ENCODE measurements at places on chromosomes 4 and X.

- DNase-seq, result no peak
Measured at GRCh38 chrX:13376857-13377549, 57.1 kb upstream of the ATXN3L start.

GRCh38 chr4:113646442-113646822, 115.1 kb downstream of the CAMK2D start:
- DNase-seq, result no peak

- DNase-seq, result no peak
Measured at GRCh38 chrX:68749426-68749825, 79.4 kb upstream of the EFNB1 start.

DNA sequence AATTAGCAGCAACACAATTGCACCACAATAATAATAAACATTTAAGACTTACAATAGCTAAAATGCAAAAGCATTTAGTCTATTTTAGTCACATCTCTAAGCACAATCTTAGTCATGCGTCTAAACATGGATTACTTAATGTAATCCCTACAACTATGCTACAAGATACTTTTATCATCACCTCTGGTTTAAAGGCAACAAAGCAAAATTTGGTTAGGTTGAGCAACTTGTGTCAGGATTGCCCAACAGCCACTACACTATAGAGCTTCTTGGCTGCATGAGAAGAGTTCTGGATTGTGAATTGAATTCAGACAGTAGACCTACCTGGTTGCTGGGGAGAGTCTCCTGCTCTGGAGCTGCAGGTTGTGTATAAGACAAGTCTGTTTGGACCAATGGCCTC, 146.5 kb upstream of the PUDP start:
- DNase-seq, result no peak

- DNase-seq, result no peak
Measured at GRCh38 chrX:136643243-136643642, 4.7 kb upstream of the CD40LG start.

- no peak for DNase-seq
Measured at GRCh38 chr4:41006141-41006540, 208.2 kb downstream of the APBB2 start.

DNA sequence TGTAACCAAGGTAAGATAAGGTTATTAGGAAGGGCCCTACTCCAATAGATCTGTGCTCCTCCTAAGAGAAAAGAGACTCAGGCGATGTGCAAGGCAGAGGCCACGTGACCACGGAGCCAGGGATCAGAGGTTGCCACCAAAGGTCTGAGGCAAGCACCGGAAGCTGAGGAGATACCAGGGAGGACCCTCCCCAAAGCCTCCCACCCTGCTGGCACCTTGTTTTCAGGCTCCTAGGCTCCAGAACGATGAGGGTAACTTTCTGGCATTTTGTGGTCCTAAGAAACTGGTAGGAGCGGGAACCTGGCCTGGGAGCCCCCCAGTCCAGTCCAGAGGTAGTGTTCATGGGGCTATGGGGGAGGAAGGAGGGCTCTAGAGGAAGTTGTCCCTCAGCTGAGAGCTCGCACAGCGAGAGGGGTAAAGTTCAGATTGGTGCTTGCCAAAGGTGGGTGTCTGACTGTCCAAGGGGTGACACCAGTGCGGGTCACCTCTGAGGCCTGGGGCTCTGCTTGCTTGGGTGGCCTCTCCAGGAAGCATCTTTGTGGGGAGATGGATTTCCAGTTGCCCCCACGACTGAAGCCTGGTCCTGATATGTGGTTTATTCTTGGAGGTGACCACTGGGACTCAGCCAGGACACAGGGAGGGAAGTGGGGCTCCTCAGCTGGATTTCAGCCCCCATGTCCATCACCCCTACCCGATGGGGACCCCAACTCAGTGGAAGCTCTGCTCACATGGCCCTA, 7.5 kb upstream of the LETM1 start:
- no peak for DNase-seq

DNA sequence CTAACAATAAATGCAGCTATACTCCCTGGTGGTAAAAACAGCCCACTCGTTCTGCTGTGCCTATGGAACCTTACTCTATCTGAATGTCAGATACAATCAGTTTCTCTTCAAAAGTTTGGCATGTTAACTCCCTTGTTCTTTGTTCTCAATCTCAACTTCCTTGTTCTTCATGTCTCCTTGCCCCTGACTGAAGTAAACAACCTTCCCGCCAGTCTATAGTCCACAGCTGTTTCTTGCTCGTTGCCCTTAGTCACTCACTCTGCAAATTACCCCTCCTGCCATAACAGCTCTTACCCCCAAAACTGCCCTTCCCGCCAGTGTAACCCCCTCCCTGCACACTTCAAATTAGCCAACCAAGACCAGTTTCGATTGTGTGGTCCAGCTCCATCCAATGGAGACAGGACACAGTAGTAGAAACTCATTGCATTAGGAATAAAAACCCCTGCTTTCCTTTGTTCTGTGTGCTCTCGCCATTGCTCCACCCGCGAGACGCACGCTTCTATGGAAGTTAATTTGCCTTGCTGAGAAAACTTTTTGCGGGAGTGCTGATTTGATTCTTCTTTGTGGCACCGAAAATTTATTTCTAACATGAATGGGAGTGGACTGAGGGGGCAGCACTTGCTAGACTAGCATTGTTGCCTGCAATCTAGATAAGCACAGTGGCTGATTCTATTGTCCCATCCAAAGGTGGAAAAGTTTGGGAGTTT, 7.1 kb upstream of the GPR82 start:
- DNase-seq, result no peak

GRCh38 chrX:144896323-144896722, 351.0 kb upstream of the SPANXN1 start:
- DNase-seq, result no peak

DNA sequence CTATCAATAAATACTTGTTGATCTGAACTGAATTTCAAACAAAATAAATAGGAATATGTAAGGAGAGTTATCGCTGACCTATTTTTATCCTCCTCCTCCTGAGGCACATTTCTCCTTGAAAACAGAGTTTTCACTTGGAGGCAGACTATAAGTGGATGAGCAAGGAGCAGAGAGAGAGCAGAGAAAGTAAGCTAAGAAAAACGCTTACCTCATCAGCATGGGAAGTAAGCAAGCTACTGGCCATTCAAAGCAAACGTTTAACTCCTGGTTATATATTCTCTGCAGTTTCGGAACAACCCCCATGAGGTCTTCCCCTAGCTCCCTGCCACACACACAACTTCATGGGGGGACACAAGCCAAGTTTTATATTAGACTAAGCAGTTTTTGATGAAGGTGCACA, 13.2 kb downstream of the ZDHHC9 start:
- DNase-seq, result no peak

DNA sequence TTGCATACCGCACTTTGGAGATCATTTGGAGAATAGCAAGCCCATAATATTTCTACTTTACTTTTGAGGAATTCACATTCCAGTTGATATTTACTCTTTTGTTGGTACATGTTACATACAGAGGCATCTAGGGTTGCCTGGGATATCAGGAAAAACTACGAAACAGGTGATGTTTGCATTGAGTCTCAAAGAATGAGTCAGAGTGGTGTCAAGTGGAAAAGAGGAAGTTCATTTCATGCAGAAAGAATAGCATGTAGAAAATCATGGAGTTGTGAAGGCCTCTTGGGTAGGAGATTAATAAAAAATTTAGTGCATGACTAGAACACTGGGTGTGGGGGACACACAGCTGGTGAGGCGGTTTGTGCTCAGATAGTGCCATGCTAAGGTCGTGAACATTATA, 33.5 kb upstream of the ELOVL6 start:
- no peak for DNase-seq

GRCh38 chr4:37322122-37322521, 77.6 kb downstream of the NWD2 start:
- no peak for DNase-seq

GRCh38 chr4:82382751-82383150, 9.0 kb upstream of the HNRNPD start:
- no peak for DNase-seq

GRCh38 chr4:184895012-184895695, 69.4 kb upstream of the ACSL1 start:
- no peak for DNase-seq

GRCh38 chr4:182855877-182856276, 61.3 kb downstream of the DCTD start:
- no peak for DNase-seq

DNA sequence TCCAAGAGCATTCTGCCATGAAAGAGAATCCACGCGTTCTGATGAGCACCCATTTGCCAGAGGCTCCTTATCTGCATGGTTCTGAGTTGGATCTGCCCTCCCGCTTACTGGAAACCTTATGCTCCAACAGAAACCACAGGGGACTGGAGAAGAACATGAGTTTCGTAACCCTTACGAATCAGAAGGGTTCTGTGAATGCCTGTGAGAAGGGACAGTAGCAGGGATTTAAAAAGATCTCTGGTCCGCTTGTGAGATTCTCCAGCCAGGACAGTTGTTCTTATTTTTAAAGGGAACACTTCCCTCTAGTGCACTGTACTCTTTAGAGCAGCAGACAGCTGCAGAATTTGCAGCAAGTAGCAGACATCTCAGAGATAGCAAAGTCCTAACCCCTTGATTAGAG, 22.5 kb upstream of the CENPU start:
- no peak for DNase-seq

DNA sequence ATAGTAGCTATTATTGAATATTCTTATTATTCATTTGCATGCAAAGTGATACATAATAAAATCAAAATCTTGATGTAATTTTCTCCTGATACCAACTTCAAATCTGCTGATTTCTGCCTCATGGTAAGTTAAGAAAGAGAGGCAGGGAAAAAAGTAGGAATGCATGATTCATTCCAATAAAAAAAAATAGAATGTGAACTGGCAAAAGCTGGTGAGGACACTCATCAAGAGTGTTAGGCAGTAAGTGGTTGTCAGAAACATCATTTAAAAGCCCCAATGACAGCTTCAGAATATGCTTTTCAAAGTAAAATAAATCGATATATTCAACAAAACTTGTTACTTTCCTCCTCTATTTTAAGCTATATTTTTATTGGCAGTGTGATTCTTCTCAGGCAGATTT, 979.1 kb downstream of the TECRL start:
- no peak for DNase-seq

DNA sequence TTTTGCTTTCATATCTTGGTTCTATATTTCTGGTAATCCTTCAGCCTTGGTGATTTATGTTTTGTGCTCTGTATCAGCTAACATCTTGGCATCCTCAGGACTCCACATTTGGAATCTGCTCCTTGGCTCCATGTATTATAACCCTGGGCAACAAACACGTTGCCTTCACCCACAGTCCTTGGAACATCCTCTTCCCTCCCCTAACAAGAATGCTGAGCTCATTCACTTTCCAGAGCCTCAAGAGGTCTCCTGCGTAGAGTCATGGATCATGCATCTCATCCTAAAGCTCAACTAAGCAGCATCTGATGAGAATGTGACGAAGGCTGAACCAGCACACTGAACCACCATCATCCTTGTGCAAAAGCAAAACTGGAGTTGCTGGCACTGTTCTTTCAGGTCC, 60.5 kb upstream of the C1GALT1C1 start:
- DNase-seq, result no peak

GRCh38 chr4:141543176-141543575, 93.2 kb upstream of the IL15 start:
- no peak for DNase-seq

DNA sequence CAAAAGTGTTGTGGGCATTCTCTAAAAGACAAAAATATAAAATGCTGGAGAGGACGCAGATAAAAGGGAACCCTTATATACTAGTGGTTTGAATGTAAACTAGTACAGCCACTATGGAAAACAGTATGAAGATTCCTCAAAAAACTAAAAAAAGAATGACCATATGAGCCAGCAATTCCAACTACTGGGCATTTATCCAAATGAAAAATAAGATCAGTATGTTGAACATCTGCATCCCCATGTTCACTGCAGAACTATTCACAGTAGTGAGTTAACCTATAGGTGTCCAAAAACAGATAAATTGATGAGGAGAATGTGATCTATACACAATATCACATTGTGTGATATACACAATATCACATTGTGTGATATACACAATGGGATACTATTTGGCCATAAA, 1615.3 kb downstream of the PCDH18 start:
- DNase-seq, result no peak

DNA sequence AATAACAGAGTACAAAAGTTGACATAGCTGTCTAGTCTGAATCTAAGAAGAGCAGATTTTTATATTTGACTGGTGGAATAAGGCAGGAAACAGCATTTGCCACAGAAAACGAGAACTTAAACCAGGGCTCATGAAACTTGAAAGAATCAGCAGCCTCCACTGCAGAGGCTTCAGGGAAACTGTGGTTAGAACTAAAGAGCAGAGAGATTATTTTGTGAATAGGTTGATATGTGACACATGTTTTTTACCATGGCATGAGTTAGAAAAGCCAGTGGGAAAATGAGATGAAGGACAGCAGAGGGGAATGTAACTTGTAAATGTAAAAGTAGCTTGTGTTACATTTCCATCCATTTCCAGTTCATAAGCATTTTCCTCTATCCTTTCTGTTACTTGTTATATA, 63.7 kb upstream of the CAMK2D start:
- DNase-seq, result no peak

Data from activated naive CD8-positive, alpha-beta T cell treated with anti-CD3 and anti-CD28 coated beads, Interleukin-2, amount 50 U/mL, for 16 hours (primary cell).